ENCODE measurements at places on chromosomes 5 and 9.

DNA sequence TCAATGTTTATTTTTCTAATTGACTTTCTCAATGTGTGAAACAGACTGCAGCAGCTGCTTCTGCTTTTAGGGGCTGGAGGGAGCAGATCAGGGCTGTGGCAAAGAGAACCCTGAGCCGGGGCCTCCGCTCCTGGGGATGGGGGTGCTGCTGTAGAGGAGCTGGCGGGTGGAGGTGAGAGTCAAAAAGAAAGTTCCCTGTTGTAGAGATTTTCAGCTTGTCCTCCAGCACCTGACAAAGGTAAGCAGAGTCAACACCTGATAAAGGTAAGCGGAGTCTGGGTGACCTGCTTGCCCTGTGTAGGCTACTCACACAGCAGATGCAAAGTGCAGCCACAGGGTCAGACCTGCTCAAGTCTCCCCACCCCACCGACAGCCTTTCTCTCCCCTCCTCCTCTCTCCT is 252.4 kb upstream of the IRX1 start:
- no peak for DNase-seq

- no peak for DNase-seq
Measured at GRCh38 chr9:135414293-135414692, 65.3 kb upstream of the PPP1R26 start.

GRCh38 chr9:89380437-89381307 is 62.4 kb downstream of the SECISBP2 start:
- no peak for DNase-seq

DNA sequence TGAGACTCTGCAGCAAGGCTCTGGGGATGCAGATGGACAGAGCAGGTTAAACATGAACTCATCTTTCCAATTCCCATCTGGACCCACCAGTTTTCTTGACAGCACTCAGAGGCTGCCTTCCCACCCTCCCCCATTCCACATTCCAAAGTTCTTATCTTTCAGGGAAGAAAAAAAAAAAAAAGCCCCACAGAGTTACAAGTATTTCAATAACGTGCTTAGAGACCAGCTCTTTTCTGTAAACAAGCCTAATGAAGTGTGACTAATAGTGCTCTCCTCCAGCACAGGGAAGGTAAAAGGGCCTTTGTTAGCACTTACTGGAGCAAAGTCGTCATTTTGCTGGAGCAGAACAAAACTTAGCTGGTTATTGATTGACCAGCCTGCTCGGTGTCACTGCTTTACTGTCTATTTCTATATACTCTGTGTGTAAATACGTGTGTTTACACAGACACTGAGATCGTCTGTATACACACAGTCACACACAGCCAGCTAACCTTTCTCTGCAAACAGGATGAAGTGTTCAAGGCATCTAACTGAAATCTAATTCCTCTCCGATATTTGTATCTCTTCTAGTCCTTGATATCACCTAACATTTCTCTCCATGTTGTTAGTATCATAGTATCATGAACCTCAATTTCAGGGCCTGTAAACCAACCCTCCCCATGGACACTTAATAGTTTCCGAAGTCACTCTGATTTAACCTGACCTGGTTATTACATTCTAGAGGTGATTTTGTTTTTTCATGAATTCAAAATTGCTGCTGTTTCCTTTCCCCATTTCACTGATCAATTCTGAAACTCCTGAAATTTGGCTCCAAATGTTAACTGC is 84.9 kb downstream of the ZNF608 start:
- DNase-seq = no peak

DNA sequence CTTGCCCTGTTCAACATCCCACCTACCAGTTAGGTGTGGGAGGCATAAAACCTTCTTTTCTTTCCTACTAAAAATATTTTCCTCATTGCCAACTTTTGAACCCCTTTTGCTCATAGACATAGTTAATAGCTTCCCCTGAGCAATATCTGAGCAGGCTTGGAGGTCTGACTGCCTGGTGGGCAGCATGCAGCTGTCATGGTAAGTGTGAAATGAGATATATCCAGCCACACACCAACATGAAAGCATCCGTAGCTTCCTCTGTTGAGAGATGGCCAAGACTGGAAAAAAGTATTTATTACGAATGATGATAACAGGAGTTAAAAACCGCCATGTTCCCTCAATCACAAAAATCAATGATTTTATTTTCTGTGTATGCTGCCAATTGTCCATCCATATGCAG is 190.1 kb downstream of the TMEM38B start:
- DNase-seq = no peak

GRCh38 chr5:59276325-59276675 is 617.2 kb downstream of the PDE4D start:
- no peak for DNase-seq

DNA sequence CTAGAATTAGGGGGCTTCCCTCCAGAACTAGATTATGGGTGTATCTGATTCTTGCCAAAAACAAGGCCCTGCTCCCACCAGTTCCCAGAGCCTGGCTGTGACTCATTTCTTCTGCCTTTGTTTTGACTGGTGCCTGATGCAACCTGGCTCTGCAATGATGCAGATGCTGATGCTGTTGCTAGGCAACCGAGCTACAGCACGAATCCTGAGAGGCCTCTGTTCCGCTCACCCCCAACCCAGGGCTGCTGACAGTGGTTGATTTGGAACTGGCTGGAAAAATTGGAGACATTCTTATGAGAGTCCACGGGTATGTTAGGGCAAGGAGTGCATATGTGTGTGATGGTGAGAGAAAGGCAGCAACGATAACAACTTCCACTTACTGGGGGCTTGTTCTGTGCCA is 100.3 kb downstream of the NSG2 start:
- DNase-seq = no peak

DNA sequence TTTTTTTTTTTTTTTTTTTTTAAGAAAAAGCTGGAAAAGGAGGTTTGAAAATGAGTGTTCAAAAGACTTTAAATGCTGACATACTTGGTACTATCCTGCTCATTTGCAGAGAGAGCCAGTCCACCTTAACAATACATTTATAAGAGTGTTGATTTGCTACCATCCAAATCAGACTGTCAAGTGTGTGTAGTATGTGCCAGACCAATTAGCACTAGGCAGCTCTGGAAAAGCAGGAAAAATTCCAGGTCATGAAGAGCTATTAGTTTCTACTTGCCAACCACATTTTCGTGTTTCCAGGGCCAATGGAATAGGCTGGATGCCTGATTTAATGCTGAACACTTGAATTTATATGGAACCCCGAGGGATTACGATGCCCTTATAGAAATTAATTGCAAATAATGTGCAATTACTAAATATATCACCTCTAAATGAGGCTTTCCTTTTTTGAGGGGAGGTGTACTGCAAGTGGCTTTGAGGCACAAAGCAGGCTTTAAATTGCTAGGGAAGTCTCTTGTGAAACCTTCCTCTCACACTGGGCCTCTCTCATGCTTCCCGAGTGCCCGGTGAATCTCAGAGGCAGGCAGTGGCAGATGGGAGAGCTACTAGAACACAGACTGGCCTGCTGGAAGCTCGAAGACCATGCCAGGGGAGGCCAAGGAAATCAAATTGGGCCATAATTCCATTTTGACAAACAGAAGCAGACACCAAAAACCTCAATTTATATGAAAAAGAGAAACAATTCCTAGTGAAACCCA is 178.7 kb downstream of the PPP2R2B start:
- no peak for DNase-seq

- DNase-seq = no peak
Measured at GRCh38 chr5:180590543-180591310, 572 bp downstream of the SCGB3A1 start.

- no peak for DNase-seq
Measured at GRCh38 chr5:56350597-56351170, 117.6 kb upstream of the ANKRD55 start.

GRCh38 chr9:127557466-127557869 is 54.6 kb upstream of the STXBP1 start:
- DNase-seq = no peak

- DNase-seq = no peak
Measured at GRCh38 chr5:131262953-131263541, 806 bp upstream of the CDC42SE2 start.

- DNase-seq = no peak
Measured at GRCh38 chr5:120092649-120093048, 371.5 kb upstream of the PRR16 start.

Measured in stimulated activated CD8-positive, alpha-beta memory T cell treated with anti-CD3 and anti-CD28 coated beads, Interleukin-4, amount 100 ng/mL, for 1 hour (primary cell).